8988T (cell line): ENCODE measurements at places on chromosomes 11 and 22.
A peak's percentile ranks its signal among the peaks of the same experiment; 100 is the strongest.

DNA sequence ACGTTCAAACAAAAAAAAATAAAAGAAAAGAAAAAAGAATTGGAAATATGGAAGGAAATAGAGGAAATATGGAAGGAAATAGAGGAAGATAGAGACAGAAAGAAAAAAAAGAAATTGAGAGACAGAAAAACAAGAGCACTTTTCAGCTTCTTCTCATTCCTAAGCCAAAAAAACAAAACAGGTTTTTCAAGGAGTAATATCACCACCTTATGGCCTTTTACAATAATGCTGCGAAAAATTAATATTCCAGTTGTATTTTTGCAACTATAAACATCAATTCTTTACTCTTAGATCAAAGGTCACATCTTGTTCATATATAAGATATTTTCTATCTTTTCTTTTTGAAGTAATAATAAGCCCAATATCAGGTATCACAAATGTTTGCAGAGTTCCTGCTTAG is 328.3 kb downstream of the FAT3 start:
- no peak for DNase-seq

GRCh38 chr11:8325591-8326304 is 62.1 kb upstream of the LMO1 start:
- DNase-seq = no peak

GRCh38 chr11:36564376-36565030 is 3.3 kb upstream of the RAG1 start:
- no peak for DNase-seq

DNA sequence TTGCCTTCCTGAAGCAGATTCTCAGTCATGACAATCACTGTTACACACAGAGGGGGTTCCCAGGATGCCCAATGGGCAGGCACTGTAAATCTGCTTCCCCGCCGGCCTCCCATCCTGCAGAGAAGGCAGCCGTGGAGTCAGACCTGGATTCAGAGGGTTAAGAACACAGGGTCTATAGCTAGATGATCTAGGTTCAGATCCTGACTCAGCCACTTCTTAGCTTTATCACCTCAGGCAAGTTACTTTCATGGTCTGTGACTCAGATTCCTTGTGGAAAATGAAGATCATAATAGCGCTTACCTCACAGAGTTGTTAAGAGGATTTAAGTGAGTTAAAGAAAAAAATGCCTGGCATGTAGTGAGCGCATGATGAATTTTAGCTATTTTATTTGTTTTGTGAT is 95.9 kb downstream of the TIMP3 start:
- DNase-seq = no peak

GRCh38 chr11:85114786-85115185 is 512.4 kb downstream of the DLG2 start:
- no peak for DNase-seq

- no peak for DNase-seq
Observed at GRCh38 chr11:93145390-93145915, 52.3 kb downstream of the SLC36A4 start.

- DNase-seq = no peak
Observed at GRCh38 chr22:40363059-40363458, 7.3 kb upstream of the SGSM3 start.

GRCh38 chr22:50257451-50258360 is 3.8 kb downstream of the MAPK12 start:
- no peak for DNase-seq

- DNase-seq = no peak
Observed at GRCh38 chr11:118305726-118306125, 1.2 kb downstream of the CD3E start.

- DNase-seq = no peak
Observed at GRCh38 chr11:67311556-67312082, 8.3 kb downstream of the SSH3 start.

GRCh38 chr22:35604621-35605368 is 12.3 kb downstream of the MB start:
- DNase-seq = peak; percentile 51

- no peak for DNase-seq
Observed at GRCh38 chr22:32591620-32592019, 117.0 kb downstream of the FBXO7 start.

DNA sequence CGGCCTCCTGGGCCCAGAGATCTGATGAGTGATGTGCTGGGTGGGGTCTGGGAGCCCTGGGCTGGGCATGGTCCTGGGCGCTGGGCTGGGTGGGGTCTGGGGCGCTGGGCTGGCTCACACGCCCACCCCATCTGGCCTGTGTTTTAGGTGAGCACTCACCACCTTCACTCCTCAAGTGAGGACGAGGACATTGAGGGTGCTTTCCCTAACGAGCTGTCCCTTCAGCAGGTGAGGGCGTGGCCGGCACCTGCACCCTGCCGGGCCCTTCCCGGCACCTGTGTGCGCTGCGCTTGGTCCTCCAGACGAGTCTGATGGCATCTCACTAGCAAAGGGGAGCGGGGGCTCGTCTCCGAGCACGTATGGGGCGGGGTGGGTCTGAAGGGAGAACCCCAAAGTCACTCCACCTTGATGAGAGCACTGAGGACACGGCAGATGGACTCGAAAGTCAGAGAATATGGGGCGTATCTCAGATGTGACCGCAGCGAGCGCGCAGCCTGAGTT is 37.9 kb downstream of the SBF1 start:
- no peak for DNase-seq

- DNase-seq = no peak
Observed at GRCh38 chr11:90220391-90220790, 2.5 kb downstream of the CHORDC1 start.

DNA sequence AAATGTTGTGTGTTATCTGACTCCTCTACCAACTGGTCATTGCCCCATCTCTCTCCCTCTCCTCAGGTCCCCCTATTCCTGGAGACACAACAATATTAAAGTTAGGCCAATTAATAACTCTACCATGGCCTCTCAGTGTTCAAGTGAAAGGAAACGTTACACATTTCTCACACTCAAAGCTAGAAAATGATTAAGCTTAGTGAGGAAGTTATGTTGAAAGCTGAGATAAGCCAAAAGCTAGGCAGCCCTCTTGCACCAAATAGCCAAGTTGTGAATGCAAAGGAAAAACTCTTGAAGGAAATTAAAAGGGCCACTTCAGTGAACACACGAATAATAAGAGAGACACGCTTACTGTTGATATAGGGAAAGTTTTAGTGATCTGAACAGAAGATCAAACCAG is 6.9 kb downstream of the DLG2 start:
- no peak for DNase-seq

- peak; percentile 59 for DNase-seq
Observed at GRCh38 chr11:67489885-67490726, 7.3 kb downstream of the AIP start.

DNA sequence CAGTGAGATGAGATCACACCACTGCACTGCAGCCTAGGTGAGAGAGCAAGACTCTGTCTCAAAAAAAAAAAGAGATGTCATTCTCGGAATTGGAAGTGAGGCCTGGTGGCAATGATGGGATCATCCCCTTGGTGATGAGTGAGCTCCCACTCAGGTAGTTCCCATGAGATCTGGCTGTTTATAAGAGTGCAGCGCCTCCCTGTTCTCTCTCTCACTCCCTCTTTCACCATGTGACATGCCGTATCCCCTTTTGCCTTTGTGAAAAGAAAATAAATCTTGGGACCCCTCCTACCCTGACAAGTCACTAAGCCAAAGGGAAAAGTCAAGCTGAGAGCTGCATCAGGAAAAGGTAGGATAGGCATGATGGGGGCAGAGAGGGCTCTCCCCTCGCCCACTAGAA is 28.8 kb downstream of the ZNF70 start:
- DNase-seq = no peak

DNA sequence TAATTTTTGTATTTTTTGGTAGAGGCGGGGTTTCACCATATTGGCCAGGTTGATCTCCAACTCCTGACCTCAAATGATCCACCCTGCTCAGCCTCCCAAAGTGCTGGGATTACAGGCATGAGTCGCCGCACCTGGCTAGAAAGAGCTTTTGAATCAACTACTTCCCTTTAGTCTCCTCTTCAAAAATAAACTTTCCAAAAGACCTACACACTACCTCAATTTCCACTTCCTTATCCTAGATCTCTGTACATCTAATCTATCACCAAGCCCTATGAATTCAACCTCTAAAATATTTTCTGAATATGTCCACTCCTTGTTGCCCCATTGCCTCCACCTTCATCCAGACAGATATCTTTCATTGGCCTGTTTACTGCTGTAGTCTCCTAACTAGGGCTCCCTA is 13.1 kb upstream of the DDX6 start:
- DNase-seq = no peak

DNA sequence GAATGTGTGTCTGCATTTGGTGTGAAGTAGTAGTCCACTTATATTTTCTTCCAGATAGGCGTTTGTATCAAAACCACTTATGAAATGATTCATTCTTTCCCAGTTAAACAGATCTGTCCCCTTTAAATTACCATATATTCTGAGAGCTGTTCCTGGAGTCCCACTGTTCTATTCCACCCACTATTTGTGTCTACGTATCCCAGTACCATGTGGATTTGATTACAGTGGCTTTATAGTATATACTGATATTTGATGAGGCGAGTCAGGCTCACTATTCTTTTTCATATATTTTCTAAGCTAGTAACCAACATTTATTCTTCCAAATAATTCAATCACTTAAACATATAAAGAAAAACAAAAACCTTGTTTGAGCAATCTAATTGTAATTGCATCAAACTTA is 81.9 kb upstream of the RASSF10 start:
- no peak for DNase-seq

- peak; percentile 100 for DNase-seq
Observed at GRCh38 chr11:396511-396947, 2.5 kb downstream of the PKP3 start.

DNA sequence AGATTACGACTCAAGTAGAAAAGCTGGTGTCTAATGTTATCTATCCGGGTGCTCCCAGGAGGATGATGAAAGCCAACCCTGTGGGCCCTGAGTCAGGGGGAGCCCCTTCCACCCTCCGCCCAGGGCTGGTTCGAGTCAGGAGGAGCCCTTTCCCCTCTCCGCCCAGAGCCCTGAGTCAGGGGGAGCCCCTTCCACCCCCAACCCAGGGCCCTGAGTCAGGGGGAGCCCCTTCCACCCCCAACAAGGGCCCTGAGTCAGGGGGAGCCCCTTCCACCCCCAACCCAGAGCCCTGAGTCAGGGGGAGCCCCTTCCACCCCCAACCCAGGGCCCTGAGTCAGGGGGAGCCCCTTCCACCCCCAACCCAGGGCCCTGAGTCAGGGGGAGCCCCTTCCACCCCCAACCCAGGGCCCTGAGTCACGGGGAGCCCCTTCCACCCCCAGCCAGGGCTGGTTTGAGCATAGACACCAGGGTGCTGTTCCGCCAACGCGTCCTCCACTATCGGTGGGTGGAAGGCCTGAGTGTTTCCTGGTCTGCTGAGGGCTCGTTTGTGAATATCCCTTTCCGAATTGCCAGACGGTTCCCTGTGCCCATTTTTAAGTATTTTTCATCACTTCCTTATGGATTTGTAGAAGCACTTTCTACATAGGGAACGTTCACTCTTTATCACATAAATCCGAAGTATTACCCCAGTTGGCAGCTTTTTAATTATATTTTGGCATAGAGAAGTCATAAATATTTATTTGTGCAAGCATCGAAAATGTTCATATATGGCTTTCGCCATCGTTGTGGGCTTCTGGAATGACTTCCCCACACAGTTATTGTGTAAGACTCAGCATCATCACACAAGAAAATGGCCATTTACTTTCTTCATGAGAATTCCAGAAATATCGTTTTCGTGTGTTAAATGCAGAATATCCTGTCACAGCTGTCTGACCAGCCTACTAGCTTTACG is 380.6 kb downstream of the BRD1 start:
- DNase-seq = no peak

DNA sequence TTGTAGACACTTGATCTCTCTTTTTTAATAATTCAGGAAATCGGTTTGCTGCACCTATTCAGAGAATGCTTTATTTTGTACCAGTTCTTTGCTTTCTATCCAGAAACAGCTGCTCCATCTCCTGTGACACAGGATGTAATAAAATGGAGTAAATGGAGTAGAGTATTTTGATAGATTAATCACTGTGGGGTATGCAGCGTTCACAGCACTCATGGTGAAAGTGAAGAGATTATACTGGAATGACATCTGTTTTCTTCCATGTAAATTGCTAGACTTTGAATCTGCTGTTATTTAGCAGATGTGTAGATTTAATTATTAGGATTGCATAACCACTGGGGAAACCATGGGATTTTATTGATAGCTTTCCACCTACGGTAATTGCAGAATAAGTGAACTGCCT is 227.3 kb upstream of the ARHGAP42 start:
- DNase-seq = no peak

GRCh38 chr11:118106789-118107335 is 20.1 kb upstream of the SMIM35 start:
- DNase-seq = peak; percentile 57

DNA sequence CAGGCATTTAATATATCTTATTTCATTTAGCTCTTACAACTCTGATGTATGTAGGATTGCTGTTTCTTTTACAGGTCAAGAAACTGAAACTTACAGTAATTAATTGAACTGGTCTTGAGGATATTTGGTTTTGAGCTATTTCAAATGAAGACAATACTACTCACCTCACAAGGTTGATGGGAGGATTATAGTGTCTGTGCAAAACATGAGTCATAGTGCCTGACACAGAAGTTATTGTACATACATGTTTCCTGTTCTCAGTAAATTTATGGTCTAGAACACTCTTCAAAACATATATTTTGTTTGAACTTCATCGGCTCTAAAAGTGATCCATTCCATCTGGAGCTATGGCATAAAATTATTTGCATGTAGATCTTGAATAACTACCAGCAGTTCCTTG is 61.9 kb downstream of the CECR2 start:
- DNase-seq = no peak
